Large intestine (tissue), 12 donors: ENCODE measurements at places on chromosomes 6 and 20.
A peak's percentile ranks its signal among the peaks of the same experiment; 100 is the strongest.

DNA sequence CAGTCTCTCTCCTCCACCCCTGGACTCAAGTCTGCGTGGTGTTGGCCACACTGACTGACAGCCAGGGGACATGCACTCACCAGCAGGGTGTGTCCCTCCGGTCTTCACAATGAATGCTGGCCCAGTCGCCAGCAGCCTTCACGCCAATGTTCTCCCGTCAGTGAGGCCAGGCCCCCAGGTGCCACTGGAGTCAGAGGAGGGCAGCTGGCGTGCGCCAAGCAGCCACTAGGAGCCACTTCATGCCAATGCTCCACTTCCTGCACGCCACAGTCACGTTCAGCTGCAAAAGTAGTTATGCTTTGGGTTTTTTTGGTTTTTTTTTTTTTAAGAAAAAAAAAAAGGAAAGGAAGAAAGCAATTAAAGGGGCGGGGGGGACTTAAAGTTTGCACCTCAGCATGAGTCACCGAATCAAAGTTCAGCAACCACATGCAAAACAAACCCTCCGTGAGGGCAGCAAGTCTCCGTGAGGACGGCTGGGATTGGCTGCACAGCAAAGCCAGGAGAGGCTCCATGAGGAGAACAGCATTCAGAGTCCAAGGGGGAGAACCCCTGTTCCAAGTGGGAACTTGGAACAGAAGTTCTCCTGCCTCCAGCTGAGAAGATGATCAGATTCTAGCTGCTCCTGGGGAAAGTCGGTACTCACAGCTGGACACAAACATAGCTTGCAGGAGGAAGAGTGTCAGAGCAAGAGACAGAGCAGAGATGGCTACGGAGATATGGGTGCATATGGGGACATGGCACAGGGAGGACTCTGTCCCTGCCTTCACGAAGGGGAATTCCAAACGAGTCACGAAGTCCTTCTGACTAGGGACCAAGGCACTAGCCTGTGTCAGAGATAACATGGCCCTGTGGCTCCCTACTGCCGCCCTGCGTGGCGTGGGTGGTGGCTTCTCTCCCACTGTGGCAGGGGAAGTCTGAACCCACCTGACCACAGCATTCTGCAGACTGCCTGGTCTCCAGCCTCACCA, at the start of gene ZC3H12D:
TSS of gene ZC3H12D (minus strand) at position 282 of the 968 bp plus-strand sequence. CDS start 10,471 bp downstream, outside the sequence.
- peak; percentile 90 for DNase-seq

- DNase-seq: no peak
Measured at GRCh38 chr6:69276204-69276603, 520.6 kb downstream of the LMBRD1 start.

DNA sequence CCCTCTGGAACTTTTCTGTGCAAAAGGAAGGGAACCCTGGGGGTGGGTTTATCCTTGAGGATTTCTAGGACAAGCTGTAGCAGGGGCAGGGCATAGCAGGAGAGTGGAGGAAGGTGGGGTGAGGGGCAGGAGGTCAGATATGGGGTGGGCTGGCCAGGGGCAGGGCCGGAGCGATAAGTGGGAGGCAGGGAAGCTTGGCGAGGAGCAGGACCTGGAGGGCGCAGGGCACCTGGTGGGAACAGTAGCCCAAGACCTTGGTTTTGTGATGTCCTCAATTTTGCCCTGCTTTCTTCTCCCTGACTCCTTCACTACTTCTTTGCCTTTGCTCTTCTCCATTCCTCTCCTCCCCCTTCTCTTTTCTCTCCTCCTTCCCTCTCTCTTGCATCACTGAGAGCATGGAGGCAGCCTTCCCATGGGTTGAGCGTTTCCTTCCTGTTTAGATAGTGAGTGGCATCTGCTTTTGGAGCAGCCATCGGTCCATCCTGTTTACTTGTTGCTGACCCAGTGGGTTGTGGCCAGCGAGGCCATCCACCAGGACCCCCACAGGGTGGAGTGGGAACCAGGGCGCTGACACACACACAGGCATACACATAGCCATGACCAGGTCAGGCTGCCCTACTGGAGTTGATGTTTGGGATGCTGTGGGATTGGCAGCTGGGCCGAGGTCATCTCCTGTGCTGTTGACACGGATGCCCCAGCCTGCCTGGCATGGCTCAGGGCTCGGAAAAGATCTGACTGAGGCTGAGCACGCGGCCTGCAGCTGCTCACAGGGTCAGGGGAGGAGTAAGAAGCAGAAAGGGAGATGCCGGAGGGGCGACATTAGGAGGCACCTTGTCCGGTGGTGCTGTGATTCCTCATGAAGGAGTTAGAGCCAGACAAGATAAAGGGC, 121.0 kb upstream of the RNF24 start:
- DNase-seq: no peak

GRCh38 chr20:18585134-18585533, 2.7 kb upstream of the DTD1 start:
- DNase-seq: no peak

DNA sequence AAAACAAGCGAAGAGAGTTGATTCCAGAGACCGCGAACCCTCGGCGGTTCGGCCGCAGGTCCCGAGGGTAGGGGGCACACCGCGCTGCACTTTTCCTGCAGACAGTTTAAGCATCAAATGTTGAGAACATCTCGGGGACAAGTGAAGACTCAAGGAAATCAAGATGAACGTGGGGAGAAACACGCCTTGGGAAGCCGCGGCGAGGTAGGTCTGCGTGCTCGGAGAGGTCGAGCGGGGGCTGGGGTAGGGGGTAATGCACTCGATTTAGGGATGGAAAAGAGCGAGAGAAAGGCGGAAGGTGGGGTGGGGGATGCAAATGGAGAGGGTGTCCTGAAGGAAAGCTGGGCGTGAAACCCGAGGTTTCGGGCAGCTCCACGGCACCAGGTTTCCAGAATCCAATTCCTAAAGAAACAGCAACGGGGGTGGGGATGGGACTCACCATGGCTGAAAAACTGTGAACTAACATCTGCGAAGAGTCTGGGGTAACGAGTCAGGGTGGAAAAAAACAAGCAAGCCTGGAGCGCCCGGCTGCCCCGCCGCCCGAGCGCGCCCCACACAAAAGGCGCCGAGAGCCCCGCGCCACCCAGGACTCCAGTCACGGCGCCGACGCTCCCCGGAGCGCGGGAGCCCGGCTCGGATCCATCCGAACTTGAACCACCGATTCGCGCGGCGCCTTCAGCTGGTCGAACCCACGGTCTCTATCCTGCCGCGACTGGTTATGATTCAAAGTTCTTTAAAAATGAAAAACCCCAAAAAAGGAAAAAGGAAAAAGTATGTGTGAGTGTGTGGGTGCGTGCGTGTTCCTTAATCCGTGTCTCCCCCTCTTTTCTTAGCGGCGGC, 3.5 kb downstream of the TFAP2A start:
- DNase-seq: no peak

- no peak for DNase-seq
Measured at GRCh38 chr6:145155873-145156782, 579.2 kb downstream of the EPM2A start.

DNA sequence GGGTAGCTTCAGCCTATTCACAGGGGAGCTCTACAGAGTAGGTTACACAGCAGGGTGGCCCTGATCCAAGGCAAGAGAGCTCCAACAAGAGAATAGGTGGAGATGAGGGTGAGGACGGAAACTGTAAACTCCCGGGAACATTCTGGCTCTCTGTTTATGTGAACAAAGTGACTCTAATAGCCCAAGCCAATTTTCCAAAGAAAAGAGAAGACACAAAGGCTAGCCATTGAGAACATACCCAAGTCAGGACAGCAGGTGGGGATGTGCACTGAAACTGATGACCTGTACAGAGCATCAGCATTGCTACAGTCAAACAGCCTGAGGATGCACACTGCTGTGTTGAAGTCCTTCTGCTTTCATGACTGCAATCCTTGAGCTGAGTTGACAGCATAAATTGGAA, 136.0 kb upstream of the TOP1 start:
- DNase-seq: no peak

DNA sequence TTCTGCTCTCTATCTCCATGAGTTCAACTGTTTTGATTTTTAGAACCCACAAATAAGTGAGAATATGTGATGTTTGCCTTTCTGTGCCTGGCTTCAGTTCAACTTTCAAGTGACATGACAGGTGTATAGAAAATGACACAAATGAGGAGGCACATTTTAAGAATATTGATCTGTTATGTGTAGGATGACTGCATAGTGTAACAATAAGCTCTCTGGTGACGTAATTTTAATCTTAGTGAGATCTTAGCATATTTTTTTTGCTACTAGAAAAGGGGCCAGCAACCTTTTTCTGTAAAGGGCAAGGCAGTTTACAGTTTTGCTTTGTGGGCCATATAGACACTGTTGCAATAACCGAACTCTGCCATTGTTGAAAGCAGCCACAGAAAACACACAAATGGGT, 130.2 kb downstream of the PHF3 start:
- DNase-seq: no peak

GRCh38 chr6:38570750-38571149, 69.0 kb downstream of the BTBD9 start:
- DNase-seq: no peak

DNA sequence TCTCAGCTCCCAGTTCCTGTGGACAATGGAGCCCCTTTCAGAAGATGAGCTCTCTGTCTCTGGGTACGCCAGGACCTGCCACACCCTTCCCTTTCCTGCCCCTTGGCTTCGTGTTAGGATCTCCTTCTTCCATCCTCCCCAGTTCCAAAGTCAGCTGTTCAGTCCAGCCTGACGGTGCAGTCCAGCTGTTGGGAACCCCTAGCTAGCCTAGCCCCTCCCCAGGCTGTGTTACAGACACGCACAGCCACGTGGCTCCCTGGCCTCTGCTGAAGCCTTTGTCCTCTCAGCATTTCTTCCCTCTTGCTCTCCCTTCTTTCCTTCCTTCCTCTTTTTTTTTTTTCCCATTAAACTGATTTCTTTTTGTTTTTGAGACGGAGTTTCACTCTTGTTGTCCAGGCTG, 12.4 kb upstream of the TFAP2C start:
- DNase-seq: no peak

DNA sequence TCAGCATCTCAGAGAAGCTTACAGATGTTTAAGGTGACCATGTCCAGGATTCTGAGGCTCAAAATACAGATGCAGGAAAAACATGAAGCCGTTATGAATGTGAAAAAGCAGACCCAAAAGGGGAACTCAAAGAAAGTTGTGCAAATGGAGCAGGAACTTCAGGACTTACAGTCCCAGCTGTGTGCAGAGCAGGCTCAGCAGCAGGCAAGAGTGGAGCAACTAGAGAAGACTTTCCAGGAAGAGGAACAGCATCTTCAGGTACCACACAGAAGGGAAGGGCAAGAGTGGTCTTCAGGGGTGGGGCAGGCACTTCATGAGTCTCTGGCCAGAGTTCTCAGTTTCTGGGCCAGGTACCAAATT, 15.2 kb downstream of the RNF8 start:
- DNase-seq: no peak

DNA sequence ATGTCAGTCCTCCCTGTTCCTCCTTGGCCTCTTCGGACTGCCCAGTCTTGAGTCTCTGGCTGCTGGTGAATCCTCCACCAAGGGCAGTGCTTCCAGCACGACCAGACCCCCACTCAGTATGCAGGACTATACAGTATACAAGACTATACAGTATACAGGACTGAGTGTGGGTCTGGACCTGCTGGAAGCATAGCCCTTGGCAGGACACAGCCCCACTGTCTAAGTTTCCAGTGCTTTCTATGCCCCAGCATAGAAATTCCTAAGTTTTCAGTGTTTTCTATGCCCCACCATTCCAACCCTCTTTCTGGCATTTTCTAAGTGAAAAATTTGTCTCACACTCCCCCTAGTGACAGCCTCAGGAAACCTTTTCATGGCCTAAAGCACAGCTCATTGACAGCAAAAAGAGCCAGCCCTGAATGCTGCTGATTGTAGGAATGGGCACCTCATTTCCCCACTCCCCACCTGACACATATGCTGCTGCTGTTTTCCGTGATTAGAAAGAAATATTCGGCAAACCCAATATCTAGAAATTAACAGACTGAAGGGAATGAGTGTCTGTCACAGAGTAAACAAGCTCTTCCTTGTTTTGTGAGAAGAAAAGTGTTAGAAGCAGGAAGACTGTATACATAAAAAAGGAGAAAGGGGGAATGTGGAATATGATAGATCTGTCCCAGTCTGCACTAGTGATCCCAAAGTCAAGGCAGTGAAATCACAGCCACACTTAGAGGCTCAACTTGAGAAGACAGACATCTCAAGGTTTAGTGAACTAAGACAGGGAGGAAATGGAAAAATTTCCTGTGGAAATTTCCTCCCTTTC, 206.9 kb downstream of the IBTK start:
- DNase-seq: peak; percentile 33

GRCh38 chr6:68967549-68968300, 332.6 kb downstream of the ADGRB3 start:
- DNase-seq: peak; percentile 51

GRCh38 chr20:57091748-57092111, 174.7 kb downstream of the BMP7 start:
- no peak for DNase-seq

DNA sequence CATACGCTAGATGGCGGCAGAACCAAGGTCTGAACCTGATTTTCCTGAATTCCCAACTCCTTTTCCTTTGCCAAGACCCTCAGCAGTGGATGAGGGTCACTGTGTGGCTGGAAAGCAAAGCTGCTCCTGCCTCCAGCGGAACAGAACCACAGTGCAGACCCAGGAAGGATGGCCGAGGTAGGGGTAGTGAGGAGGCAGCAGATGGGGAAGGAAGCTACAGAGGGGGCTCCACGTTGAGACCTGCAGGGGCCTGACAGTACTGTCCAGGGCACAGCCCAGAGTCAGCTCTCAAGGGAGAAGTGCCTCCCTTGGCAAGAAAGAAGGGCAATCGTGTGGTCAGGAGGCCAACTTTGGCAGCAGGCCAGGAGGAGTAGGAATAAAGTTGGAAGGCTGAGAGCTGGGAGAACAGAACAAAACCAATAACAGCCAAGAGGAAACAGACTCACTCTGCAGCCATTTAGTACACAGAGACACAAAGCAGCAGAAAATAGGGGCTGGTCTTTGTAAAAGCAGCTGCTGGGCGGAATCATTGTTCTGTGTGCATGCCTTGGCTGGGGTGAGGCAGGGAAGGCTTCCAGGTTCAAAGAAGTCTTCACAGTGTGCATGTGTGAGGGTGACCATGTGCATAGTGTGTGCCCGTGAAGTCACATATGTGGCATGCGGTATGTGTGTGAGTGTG, 3.1 kb downstream of the GABRR2 start:
- peak; percentile 35 for DNase-seq

- DNase-seq: no peak
Measured at GRCh38 chr6:75550544-75551167, 51.0 kb upstream of the SENP6 start.

DNA sequence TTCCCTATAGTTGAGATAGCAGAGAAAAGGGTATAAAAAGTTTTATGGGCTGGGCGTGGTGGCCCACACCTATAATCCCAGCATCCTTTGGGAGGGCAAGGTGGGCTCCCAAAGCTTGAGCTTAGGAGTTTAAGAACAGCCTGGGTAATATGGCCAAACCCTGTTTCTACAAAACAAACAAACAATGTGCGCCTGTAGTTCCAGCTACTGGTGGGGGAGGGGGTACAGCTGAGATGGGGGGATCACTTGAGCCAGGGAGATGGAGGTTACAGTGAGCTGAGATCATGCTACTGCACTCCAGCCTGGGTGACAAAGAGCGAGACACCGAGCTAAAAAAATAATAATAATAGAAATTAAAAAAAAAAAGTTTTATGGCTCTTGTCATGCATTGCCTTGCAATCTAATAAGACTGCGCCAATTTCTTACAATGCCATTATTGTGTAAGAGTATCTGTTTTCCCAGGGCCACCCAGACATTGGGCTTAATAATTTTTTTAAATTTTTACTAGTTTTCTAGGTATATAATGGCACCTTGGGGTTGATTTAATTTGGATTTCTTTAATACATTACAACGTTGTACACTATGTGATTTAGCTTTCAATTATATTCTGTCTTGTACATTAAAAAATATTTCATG, 3.9 kb downstream of the ACSS2 start:
- no peak for DNase-seq
